ENCODE measurements at places on chromosomes 12 and 14.
A peak's percentile ranks its signal among the peaks of the same experiment; 100 is the strongest.

DNA sequence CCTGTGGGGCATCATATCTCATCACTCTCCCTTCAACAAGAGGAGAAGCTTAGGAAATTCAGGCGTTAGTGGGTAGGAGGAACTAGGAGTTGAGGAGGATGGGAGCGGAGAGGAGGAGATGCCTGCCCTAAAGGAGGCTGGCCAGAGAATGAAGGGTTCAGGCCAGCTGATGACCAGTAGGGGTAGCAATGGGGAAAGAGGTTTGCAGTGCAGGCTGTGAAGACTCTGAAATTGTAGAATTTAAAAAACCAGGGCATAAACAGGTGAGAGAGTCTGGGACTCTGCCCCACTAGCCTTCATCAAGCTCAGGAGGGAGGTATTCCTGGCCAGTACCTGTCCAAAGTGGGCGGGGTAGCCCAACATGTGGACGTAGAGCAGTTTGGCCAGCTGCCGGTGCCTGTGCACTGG, 809 bp downstream of the AP1G2 start:
- no peak for DNase-seq

- no peak for DNase-seq
These were observed 644 bp downstream of the NAB2 start for GRCh38 chr12:57089271-57090245.

- DNase-seq: no peak
These were observed 128.6 kb downstream of the IPO8 start for GRCh38 chr12:30567082-30567481.

- no peak for DNase-seq
These were observed 208.6 kb upstream of the OR4E1 start for GRCh38 chr14:21882226-21882625.

- no peak for DNase-seq
These were observed 11.1 kb upstream of the CLMN start for GRCh38 chr14:95330591-95331370.

- DNase-seq: no peak
These were observed 3.8 kb downstream of the BICD1 start for GRCh38 chr12:32110417-32110816.

DNA sequence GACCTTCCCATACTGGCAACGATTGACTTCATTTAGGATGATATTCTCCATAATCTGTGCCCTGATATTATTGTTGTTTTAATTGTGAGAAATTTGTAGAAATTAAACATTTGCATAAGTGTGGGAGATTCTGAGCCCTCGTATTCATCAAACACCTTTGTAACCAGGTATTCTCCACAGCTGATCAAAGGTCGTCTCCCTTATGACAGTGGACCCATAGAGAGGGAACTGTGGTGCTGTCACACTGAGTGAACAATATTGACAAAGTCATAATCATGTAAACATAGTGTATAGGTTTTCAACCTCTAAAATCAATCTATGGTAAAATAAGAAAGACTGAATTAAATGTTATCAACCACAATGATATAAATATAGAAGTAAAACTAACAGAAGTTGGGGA, 14.9 kb upstream of the PLEKHG3 start:
- DNase-seq: no peak

GRCh38 chr12:75868501-75868900, 163.1 kb downstream of the PHLDA1 start:
- no peak for DNase-seq

- no peak for DNase-seq
These were observed 169.8 kb downstream of the PRKCH start for GRCh38 chr14:61491224-61491623.

- no peak for DNase-seq
These were observed 240.3 kb upstream of the HMGA2 start for GRCh38 chr12:65584016-65584415.

DNA sequence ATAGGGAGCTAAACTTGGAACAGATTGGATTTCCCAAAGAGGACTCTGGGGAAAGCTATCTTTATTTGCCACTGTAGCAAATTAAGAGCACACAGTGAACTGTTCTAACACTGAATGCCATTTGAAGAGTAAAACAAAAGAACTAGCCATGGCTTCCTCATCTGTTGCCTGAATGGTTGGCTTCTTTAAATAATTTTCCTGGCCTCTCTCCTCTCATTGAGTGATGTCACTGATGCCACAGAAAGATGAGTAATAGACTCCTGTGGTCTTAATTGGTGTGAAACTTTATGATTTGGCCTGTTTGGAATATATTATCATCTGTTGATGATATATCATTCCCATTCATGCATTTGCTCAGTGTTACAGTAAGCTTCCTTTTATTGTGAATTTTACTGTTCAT, 42.5 kb downstream of the WDR20 start:
- no peak for DNase-seq

- DNase-seq: no peak
These were observed 329.3 kb upstream of the OR4E1 start for GRCh38 chr14:22002860-22003284.

DNA sequence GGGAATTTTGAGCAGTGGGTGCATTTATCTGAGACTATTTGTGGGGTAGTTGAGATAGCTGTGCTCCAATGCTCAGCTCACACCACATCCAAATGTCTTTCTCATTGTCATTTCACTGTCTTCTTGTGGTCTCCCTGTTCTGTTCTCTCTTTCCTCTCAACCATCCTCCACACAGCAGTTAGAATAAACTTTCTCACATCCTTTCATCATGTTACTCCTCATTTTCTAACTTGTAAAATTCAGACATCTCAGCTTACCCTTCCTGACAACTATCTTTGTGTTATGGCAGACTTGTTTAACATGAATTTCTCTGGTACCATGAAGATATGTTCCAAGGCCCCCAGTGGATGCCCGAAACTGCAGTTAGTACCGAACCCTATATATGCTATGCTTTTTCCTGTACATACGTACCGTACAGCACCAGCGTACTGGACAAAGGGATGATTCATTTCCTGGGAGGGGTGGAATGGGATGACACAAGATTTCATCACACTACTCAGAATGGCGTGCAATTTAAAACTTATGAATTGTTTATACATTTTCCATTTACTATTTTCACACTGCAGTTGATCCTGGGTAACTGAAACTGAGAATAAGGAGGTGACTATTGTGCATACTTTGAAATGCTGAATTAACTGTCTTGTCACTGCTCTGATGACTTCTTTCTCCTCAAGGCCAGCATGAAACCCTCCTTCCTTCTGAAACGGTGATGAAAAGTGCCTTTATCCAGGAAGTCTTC, 177.1 kb upstream of the SLC38A2 start:
- no peak for DNase-seq

DNA sequence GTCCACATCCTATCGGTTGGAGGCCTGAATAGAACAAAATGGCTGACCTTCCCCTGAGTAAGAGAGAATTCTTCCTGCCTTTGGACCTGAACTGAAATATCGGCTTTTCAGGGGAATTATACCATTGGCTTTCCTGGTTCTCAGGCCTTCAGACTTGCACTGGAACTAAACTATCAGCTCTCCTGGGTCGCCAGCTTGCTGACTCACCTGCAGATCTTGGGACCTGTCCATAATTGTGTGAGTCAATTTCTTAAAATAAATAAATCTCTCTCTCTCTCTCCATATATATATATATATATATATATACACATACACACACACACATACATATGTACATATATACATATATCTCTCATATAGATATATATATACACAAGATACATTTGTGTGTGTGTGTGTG, 41.6 kb downstream of the KCNK10 start:
- DNase-seq: no peak

DNA sequence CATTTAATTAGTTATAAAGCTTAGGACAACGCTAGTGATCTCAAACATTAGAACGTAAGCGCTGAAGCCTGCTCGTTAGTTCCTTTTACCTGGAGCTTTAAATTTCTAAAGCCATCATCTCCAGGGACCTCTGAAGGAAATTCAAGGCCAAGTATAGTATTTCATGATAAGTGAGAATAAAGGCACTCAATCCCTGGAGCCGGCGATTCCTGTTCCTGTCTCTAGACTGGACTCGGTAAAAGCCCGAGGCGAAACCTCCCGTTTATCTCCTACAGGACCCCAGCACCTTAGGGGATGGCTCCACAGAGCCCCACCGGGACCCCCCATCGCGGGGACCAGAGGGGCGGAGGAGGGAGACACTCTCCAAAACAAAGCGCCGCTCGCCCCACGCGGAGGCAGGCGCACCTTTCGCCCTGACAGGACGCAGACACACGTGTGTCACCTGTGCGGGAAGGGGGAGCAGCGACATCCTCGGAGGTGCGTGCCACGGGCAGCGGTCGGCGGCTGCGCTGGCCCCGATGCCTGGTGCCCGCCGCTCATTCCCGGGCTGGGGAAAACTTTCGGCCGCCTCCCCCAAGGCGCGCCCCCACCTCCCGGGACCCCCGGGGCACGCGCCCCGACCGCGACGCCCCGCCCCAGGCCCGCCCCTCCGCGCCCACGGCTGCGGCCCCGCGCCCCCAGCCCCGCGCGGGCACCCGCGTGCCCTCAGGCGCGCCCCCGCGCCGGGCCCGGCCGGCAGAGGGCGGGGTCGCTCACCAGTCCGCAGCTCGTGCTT, 678 bp downstream of the RPS6KA5 start:
- peak; percentile 77 for DNase-seq

DNA sequence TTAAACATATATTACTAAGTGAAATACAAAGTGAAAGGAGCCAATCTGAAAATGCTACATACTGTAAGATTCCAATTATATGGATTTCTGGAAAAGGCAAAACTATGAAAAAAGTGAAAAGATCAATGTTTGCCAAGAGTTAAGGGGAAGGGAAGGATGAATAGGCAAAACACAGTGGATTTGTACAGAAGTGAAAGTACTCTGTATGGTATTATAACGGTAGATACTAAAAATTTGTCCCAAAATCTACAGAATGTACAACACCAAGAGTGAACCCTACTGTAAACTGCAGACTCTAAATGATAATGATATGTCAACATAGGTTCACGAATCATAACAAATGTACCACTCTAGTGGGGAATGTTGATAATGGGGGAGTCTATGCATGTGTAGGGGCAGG, 17.8 kb downstream of the EEA1 start:
- DNase-seq: no peak

GRCh38 chr12:58009405-58010195, 68.2 kb downstream of the ATP23 start:
- DNase-seq: no peak

DNA sequence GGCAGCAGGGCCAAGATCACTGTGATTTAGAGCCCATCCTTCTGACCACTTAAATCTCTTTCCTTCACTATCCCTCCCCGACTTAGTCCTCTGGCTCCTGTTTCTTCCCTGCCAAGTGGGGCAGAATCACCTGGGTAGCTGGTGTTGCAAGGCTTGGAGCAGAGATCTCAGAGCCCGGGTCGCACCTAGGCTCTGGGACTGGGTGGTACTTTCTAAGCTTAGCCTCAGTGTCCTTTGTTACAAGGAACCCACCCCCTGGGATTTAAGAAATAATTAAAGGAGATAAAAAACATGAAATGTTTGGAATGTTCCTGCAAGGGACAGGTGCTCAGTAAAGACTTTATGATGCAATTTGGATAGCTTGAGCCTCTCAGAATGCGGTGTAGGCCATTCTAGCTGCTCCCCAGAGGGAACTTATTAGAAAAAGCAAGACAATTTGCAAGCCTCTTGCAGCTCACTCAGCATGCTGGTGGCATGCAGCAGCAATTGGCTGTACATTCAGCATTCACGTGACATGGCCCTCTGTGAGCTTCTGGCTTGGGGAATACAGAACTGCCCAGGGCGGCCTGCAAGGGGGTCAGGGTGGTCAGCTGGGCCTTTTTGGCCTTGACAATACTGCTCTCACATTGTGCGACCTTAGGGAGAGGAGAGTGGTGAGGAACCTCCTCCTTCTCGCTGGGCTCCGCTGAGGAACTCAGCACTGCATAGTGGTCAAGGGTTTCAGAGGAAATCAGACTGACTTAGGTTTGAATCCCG, 16.8 kb downstream of the C14orf132 start:
- DNase-seq: no peak

- no peak for DNase-seq
These were observed 47.4 kb downstream of the CHST11 start for GRCh38 chr12:104504146-104504545.

- DNase-seq: no peak
These were observed 45.1 kb upstream of the HMGA2 start for GRCh38 chr12:65779091-65779642.

- DNase-seq: no peak
These were observed 60.9 kb upstream of the RFX4 start for GRCh38 chr12:106521901-106522300.

DNA sequence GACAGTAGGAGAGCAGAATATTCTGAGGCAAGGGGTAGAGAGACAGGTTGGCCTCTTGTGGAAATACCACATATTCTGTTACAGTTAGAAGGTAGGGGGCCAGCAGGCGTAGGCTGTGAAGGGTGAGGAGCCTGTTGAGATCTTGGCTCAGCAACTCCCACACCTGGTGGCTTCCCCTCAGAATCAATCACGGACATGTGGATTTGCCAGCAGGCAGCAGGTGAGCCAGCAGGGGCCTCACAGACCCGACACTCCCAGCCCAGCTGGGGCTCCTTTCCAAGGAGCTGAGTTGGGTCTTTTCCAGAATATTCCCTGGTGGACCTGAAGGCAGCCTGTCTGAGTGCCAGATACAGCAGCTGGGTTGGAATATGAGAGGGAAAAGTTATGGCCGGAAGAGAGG, 150.0 kb upstream of the CRY1 start:
- DNase-seq: no peak

DNA sequence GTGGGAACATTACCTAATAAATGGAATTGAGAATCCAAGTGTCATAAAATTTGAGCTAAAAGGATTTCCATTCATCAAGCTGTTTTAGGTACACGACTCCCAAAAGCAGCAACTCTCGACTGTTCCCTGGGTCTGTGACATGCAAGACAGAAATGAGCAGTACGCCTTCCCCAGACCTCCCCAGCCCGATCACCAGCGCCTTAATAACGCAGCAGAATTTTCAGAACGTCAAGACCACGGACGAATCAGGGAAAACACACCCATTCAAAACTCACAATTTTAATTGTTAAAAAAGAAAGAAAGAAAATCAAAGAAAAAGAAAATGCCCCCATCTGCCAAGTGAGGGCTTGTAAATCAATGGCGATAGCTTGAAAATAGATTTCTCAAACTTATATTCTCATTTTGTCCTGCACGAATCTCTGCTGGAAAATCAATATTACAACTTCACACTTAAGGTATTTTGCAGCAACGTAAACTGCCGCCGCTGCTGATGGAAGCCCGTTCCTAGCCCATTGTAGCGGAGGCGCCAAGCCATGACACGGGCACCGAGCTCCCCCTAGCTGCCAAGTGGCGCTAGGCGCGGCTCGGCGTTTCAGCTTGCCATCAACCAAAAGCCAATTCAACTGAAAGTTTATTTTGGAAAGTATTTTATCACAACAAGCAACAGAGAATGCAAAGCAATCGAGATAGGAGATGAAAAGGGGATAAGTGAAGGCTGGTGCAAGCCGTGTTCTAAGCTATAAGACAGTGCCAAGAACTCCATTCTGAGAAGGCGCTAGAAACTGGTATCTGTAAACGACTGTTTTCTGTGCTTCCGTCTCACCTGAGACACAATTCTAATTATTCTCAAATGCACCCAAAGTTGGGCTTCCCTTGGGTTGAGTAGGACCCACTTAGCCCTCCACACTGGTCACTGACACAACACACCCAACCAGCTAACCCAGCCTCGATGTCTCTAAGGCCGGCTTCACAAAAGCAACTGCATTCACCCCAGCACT, 5.5 kb downstream of the BCL11B start:
- DNase-seq: peak; percentile 90

- no peak for DNase-seq
These were observed 25.9 kb downstream of the SPX start for GRCh38 chr12:21551841-21552465.

GRCh38 chr14:102500158-102500662, 9.4 kb downstream of the ANKRD9 start:
- DNase-seq: no peak

All from NCI-H2107 (cell line).